Astrocyte of the cerebellum (primary cell): ENCODE measurements at places on chromosomes 4 and X.

GRCh38 chrX:7088968-7089615 lies 58.4 kb upstream of the STS start:
- DNase-seq: no peak

DNA sequence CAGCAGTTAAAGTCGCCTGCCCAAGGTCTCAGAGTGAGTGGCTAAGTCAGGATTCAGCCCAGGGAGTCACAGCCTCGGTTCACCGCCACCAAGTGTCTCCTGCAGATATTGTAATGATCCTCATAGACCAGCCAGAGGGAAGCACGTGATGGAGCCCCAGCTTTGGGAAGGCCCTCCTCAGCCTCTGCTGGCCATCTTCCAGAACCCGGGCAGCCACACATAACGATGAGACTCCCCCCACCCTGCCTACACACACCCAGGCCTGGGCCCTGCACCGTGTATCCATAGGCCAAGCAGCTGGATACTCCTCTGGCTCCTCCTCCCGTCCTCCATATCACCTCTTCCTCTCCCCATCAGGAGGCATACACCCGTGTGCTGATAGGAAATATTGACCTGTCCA lies 19.6 kb upstream of the SASH3 start:
- no peak for DNase-seq

GRCh38 chr4:184801781-184802696 lies 23.7 kb downstream of the ACSL1 start:
- no peak for DNase-seq

DNA sequence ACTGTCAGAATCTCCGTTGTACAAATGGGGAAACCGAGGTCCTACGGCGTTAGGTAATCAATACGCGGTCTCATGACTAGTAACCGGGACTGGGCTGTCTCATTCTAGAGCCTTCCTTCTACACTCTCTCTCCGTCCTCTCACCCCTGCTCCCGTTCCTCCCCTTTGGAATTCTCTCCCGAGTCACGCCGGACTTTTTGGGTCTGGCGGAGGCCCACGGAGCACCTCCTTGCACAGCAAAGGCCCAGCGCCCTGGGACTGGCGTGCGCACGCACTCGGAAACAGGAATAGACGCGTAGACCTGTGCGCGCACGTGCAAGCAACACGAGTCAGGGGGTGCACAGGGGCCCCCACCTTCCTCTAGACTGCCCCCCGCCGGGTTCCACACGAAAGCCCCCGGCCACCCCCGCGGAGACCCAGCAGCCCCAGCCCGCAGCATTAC lies 361 bp downstream of the QDPR start:
- no peak for DNase-seq

DNA sequence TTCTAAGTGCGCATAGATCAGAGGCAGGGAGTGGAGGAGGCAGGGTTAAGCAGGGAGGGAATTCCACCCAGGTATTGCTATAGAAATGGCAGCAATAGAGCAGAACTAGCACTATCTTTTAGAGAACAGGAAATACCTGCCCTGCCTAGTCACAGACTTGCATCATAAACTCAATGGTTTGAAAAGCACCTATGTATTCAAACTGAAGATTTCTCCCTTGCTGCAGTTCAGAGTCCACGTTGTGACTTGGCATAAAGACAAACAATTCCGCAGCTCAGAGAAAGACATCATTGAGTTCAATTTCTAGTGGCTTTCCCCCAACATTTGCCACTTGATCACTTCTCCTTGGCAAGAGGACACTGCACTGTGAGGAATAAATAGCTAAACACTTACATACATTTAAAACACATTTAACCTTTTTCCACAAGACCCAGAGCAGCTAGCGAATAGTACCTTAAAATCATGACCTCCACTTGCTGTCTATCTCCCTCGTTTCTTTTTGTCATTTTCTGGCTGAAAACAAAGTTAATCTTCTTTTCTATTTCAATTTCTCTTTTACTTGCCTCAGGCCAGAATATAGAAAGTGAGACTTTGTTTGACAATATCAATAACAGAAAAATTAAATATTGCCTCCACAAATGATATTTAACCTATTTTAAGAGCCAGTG lies 42.4 kb downstream of the SLC7A11 start:
- DNase-seq: no peak

DNA sequence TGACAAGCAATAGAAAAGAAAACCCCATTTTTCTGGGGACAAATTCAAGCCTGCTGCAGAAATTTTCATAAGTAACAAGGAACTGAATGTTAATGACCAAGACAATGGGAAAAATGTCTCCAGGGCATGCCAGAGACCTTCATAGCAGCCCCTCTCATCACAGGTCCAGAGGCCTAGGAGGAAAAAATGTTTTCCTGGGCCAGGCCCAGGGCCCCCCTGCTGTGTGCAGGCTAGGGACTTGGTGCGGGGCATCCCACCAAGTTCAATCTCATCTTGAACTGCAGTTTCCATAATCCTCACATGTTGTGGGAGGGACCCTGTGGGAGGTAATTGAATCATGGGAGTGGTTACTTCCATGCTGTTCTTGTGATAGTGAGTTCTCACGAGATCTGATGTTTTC lies 211.5 kb upstream of the GRIA3 start:
- DNase-seq: no peak

GRCh38 chr4:103289186-103289585 lies 91.0 kb upstream of the CENPE start:
- DNase-seq: no peak

DNA sequence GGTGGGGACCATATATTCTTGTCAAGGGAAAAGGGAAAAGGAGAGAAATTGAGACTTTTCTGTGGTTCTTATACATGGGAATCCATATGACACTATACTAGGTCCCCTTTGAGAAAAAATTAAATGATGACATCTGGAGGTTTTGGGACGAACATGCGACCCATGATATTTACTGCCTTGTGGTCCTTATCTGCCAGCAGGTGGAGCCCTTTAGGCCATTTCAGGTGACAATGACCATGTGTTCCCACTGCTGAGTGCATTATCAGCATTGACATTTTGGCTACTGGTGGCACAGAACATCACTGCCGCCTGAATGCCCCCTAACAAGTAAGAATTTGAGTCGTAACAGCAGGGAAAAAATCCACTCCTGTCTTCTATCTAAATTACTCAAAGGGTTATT lies 843.4 kb downstream of the FSTL5 start:
- no peak for DNase-seq

DNA sequence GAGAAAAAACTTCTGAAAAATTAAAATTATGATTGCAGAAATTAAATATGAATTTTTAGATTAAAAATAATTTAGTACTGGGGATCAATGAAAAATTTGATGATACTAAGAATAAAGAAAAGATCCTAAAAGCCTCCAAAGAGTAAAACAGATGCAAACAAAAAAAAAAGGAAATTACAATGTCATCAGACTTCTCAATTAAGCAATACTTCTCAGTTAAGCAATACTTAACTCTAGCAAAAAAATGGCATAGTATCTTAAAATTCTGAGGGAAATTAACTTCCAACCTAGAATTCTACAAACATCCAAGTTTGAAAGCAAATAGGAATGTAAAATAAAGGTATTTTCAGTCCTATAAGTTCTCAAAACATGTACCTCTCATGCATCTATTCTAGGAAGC lies 141.2 kb upstream of the INTU start:
- DNase-seq: no peak

GRCh38 chr4:183986971-183987946 lies 82.2 kb downstream of the STOX2 start:
- DNase-seq: peak; percentile 27

DNA sequence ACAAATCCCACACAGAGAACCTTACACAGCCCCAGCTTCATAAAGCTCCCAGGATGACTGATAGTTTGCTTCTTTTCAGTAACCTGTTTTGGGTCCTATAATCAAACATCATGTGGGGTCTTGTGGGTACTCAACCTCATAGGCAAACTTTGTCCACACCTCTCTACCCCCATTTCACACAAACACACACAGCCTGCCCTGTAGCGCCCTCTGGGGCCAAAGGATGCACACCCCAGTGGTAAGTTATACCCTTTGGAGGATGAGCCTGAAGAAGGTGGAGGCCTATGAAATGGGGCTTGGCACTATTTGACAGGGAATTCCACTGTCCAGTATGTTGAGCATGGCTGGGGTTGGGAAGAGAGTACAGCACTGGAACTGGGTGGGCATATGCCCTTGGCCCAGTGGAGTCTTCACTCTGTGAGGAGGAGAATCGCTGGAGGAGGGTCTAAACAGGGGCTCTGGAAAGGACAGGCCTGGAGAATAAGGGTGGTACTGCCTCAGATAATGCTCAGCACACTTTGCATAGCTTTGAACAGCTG lies 30.5 kb upstream of the COL25A1 start:
- DNase-seq: no peak

GRCh38 chr4:187109636-187110035 lies 386.0 kb upstream of the FAT1 start:
- DNase-seq: no peak

DNA sequence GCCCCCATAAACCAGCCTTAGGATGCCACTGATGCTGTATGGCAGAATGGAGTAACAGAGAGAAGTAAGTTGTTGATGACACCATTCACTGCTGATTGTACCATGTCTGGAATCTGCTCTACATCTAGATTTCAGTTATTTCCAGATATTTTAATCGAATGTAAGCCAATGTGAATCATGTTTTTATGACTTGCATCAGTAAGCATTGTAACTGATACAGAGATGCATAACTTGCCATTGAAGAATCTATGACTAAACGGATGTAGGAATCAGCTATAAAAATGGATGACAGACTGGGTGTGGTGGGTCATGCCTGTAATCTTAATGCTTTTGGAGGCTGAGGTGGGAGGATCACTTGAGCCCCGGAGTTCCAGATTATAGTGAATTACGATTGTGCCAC lies 161.0 kb upstream of the GATB start:
- DNase-seq: no peak

- no peak for DNase-seq
These were observed at the start of gene HELT for GRCh38 chr4:185017964-185018772. TSS of gene HELT (plus strand) at chr4:185018490. CDS start at chr4:185018929, 439 bp downstream.

- DNase-seq: no peak
These were observed 65.6 kb downstream of the RBPJ start for GRCh38 chr4:26386386-26386785.

DNA sequence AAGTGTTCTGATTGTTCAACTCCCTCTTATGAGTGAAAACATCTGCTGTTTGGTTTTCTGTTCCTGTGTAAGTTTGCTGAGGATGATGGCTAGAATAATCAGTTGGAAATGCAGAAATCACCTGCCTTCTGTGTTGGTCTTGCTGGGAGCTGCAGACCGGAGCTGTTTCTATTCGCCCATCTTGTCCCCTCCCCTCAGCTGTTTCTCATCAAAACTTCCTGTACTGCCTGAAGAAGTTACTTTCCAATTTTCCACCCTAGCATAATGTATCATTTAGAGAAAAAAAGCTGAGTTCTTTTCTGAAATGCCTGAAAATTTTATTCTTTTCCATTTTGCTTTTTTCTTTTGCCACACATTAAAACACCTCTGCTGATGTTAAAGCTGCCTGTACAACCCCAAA lies 167.6 kb downstream of the TEX13A start:
- no peak for DNase-seq

GRCh38 chr4:168509786-168510185 lies 12.9 kb downstream of the PALLD start:
- DNase-seq: no peak

DNA sequence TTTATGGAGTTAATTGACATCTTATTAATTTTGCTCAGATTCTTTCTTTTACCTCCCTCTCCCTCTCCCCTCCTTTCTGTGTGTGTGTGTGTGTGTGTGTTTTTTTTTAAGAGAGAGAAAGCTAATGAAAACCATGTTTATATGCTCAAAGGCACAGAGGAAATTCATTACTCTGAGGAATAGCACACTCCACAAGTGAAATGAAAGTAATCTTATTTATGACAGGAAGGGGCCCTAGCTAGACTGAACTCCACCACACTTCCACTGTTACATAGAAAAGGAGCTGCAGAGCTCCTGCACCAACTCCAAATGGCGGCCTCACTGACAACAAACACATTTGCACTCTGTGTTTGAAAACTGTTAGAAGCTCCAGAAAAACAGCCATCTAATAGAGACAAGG lies 150.6 kb downstream of the RASL11B start:
- DNase-seq: no peak

- no peak for DNase-seq
These were observed 33.1 kb downstream of the MSL3 start for GRCh38 chrX:11791090-11791489.

GRCh38 chr4:5127556-5127955 lies 76.3 kb downstream of the STK32B start:
- no peak for DNase-seq
